Muscle of leg (tissue), 16 donors: ENCODE measurements at places on chromosomes 7 and 10. TPM values are rescaled to one million over a fixed set of nuclear protein-coding genes. Genes with fewer than 3 reads are reported as not detected.

The RNF32 gene
- 0.75 TPM for total RNA-seq

DNA sequence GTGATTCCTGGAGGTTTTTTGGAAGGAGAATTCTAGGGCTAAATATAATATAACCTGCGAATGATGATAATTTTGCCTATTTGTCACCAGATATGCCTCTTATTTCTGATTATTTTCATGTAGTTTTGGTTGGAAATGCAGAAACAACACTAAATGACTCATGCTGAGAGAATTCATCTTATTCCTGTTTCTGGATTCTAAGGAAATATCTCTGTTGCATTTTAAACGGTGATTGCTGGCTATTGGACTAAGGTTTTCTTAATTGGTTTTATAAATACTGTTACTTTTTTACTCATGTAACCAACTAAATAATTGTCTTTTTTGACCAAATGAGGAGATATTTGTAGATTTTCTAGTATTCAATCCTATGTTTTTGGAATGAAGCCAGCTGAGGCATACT, 204.9 kb upstream of the NPSR1 start:
- peak; percentile 1 for DNase-seq
- no peaks in the 10 kb centered on the region for H3K27me3 ChIP-seq
- H3K4me3 ChIP-seq = no peak overlapping the region
- H3K27ac ChIP-seq = no peak overlapping the region
- no peaks in the 10 kb centered on the region for H3K4me1 ChIP-seq

The ZFAND4 gene
- 12.2 TPM for total RNA-seq

The ZNF117 gene
- total RNA-seq = 11.5 TPM

The GIMAP4 gene
- 23.4 TPM for total RNA-seq

DNA sequence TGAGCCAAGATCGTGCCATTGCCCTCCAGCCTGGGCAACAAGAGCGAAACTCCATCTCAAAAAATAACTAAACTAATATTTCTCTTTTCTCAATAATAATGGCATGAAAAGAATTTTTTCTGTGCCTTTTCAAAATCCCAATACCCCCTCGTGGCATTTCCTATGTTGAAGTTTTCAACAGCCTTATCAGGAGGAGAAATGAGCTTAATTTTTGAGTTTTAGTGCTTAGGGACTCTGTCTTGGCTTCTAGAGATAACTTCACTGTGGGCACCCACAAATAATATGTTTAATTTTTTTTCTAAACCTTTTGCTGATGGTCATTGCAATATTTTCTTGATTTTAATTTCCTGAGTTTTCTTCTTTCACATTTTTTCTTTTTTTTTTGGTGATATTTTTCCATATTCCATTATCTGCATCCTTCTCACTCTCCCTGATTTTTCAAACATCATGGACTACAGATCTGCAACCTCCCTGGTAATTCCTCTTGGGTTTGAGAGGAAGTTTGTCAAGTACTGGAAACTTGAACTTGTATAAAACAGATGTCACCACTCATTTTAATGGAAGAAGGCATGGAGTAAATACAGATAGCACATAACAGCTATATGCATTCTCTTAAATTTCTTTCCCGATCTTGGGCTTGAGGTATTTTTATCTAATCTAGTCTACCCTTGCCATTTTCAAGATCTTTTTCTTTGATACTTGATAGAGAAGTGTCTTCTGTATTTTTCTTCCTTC, 84.0 kb downstream of the KAT6B start:
- no peak overlapping the region for H3K27ac ChIP-seq
- H3K4me1 ChIP-seq = peaks cover 8% of the 10 kb centered on the region

GRCh38 chr7:98559958-98560357, 57.1 kb upstream of the NPTX2 start:
- H3K27me3 ChIP-seq = peaks cover 2% of the 10 kb centered on the region
- H3K4me1 ChIP-seq = peaks cover 12% of the 10 kb centered on the region
- no peak overlapping the region for H3K4me3 ChIP-seq
- no peak overlapping the region for H3K27ac ChIP-seq

DNA sequence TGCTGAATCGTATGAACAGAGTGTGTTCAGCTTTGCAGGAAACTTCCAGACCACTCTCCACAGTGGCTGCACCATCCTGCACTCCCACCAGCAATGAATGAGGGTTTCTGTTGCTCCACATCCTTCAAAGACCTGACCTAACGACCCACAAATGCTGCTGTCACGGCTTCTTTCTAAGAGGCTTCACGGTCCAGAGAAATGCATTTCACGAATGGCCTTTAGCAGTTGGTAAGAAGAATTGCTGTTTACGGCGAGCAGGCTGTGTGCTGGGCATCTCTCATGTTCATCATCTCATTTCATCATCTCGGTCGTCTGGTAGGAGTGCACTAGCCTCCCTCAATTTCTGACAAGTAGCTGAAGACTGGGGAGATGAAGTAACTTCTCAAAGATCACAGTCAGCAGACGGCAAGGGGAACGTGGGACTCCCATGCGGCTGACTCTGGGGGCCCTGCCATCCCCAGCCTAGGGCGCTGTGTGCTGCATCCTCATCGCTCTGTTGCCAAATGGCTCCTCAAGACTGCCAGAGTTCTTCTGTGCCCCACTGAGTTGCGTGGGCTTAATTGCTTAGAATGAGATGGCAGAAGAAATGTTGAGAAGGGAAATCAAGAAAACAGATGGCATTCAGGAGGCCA, 72.9 kb downstream of the ADARB2 start:
- H3K36me3 ChIP-seq = no peaks in the 10 kb centered on the region
- H3K4me3 ChIP-seq = no peak overlapping the region
- H3K27me3 ChIP-seq = peaks cover 2% of the 10 kb centered on the region

- no peaks in the 10 kb centered on the region for H3K27me3 ChIP-seq
- no peaks in the 10 kb centered on the region for H3K36me3 ChIP-seq
- DNase-seq = peak; percentile 59
- no peak overlapping the region for H3K4me3 ChIP-seq
Observed at GRCh38 chr7:106717955-106718871, 57.3 kb upstream of the CCDC71L start.

- H3K27ac ChIP-seq = no peak overlapping the region
- no peak overlapping the region for H3K4me3 ChIP-seq
- H3K27me3 ChIP-seq = no peaks in the 10 kb centered on the region
Observed at GRCh38 chr7:43735403-43735801, 6.1 kb upstream of the COA1 start.

- DNase-seq = no peak
- no peak overlapping the region for H3K4me3 ChIP-seq
- H3K36me3 ChIP-seq = no peaks in the 10 kb centered on the region
- H3K27ac ChIP-seq = no peak overlapping the region
- peaks cover 9% of the 10 kb centered on the region for H3K4me1 ChIP-seq
Observed at GRCh38 chr10:111130471-111130870, 53.6 kb downstream of the ADRA2A start.

DNA sequence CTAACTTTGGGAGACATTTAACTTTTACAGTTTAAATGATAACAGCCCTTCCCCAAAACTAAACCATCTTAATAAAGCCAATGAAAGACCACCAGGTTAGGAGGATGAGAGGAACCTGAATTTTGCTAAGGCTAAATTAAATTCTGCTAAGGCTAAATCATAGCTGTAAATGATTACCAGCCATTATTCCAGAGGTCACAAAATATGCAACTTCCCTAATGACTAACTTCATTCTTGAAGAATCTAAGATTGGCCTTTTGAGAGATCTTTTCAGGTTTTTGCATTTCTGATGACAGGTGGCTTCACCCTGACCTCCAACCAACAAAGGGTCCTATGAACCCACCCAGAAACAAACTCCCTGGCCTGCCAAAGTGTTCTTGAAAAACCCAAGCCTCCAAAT, 373.3 kb downstream of the IPMK start:
- no peak overlapping the region for H3K27ac ChIP-seq
- no peaks in the 10 kb centered on the region for H3K4me1 ChIP-seq
- no peaks in the 10 kb centered on the region for H3K27me3 ChIP-seq
- no peaks in the 10 kb centered on the region for H3K36me3 ChIP-seq

DNA sequence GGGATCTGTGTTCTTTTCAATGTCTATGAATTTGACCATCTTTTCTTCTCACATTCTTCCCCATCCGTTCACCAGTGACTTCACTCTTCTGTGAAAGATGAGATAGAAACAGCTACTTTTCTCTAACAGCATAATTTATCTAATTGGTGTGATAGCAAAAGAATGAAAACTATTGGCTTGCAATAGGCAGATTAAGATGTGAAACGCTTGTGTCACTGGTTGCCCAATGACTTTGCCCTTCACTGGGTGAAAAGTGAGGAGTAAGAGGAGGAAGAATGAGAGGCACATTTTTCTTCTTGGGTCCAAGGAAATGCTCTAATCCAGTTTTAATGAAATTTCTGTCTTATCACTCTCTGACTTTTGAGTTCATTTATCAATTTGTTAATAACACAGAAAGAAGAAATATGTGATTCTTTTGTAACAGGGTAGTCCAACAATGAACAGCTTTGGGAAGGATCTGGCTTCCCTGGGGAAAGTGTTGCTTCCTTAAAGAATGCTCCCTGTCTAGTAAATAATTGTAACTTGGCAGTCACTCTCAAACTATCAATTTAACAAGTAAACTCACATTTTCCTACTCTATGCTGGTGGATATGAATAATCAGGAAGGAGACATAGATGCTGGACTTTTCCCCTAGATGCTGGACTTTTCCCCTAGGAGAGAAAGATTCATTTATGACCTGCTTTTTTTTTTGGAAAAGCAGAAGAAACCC, 35.1 kb downstream of the BET1 start:
- H3K27ac ChIP-seq = no peak overlapping the region
- peak; percentile 16 for DNase-seq
- no peak overlapping the region for H3K4me3 ChIP-seq
- no peaks in the 10 kb centered on the region for H3K36me3 ChIP-seq
- no peaks in the 10 kb centered on the region for H3K4me1 ChIP-seq

- H3K4me3 ChIP-seq = no peak overlapping the region
- H3K27me3 ChIP-seq = no peaks in the 10 kb centered on the region
- DNase-seq = peak; percentile 89
- no peaks in the 10 kb centered on the region for H3K36me3 ChIP-seq
Observed at GRCh38 chr10:49144058-49144720, 10.4 kb upstream of the FAM170B start.

DNA sequence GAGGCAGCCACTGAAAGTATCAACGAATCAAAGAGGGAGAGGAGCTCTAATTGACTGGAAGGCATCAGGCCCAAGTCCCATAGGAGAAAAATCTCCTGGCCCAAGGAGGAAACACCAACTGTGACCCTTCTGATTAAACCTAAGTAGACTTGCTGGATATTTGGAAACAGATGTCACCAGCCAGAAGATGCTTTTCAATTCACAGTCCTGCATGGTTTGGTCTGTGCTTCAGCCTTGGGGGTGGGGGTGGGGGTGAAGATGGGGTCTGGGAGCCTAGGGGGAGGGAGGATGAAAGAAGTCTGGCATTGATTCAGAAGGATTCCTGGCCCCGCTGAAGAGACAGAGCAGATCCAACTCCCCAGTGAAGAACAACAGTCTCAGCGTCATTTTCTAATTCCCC, 623.7 kb downstream of the PARD3 start:
- H3K27ac ChIP-seq = no peak overlapping the region
- no peaks in the 10 kb centered on the region for H3K36me3 ChIP-seq
- H3K4me1 ChIP-seq = peaks cover 9% of the 10 kb centered on the region
- H3K27me3 ChIP-seq = no peaks in the 10 kb centered on the region
- no peak overlapping the region for H3K4me3 ChIP-seq

The LIPJ gene
- total RNA-seq = 0.13 TPM

GRCh38 chr7:5223646-5224340, 33.8 kb downstream of the WIPI2 start:
- DNase-seq = no peak
- H3K27ac ChIP-seq = no peak overlapping the region
- H3K4me3 ChIP-seq = no peak overlapping the region
- no peaks in the 10 kb centered on the region for H3K27me3 ChIP-seq
- no peaks in the 10 kb centered on the region for H3K4me1 ChIP-seq

The ATG9B gene
- total RNA-seq = 0.22 TPM

DNA sequence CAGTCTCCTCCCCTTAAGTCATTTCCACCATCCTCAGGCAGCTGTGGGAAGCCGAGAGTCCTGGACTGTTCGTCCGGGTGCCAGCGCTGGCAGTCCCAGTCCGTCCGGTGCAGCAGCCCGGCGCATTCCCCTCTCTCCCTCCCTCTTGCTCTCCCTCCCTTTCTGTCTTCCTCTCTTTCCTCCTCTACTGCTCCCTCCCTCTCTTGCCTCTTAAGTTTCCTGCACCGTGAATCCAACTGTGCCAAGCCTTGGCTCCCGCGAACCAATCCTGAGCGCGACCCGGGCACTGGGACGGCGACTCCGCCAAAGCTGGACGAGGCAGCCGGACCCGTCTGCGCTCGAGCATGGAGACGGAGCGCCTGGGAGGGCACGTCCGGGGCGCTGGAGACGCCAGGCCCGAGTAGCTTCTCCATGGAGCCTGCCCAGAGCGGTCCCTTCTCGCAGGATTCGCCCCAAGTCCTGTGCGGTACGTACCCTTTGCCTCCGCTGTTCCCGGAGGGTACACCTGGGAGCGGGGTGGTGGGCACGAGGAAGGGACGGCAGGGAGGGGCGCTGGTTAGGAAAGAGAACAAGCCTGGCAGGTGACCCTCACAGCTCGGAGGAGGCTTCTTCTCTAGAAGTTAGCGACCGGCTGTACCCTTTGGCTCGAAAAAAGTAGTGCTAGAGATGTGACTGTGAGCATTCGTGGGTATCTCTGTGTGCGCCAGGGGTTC, 1.0 kb downstream of the NXPH1 start:
- no peaks in the 10 kb centered on the region for H3K36me3 ChIP-seq
- H3K4me3 ChIP-seq = no peak overlapping the region
- H3K4me1 ChIP-seq = peaks cover 7% of the 10 kb centered on the region
- DNase-seq = no peak
- peaks cover 58% of the 10 kb centered on the region for H3K27me3 ChIP-seq

DNA sequence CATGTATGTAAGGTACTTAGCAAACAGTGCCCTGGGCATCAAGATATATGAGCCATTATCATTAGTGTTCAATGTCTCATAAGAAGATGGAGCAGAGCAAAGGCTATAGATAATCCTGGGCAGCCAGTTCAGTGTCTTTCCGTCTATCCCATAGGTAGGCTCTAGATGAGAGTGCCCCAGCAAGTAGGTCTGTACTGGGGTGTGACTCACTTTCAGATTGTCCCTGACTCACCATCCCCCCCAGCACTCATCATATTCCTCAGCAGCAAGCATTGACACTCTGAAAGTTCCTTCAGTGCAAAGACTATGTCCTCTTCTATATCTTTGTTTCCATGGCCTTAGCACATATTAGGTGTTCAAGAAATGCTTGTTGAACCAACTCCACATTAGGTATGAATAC, 20.0 kb upstream of the FAM204A start:
- no peaks in the 10 kb centered on the region for H3K36me3 ChIP-seq
- no peak overlapping the region for H3K4me3 ChIP-seq
- H3K27me3 ChIP-seq = no peaks in the 10 kb centered on the region

The AKR1C8 gene
- 0.09 TPM for total RNA-seq

- peak overlapping the region; percentile 29 for H3K4me3 ChIP-seq
- H3K27ac ChIP-seq = peak overlapping the region; percentile 16
- no peaks in the 10 kb centered on the region for H3K4me1 ChIP-seq
- no peaks in the 10 kb centered on the region for H3K36me3 ChIP-seq
Observed at GRCh38 chr7:130941322-130942210, 207.6 kb upstream of the KLF14 start.

- H3K27ac ChIP-seq = no peak overlapping the region
- no peak for DNase-seq
- no peaks in the 10 kb centered on the region for H3K36me3 ChIP-seq
- no peaks in the 10 kb centered on the region for H3K27me3 ChIP-seq
Observed at GRCh38 chr10:10663622-10664021, 354.1 kb upstream of the CELF2 start.

The CPEB3 gene
- total RNA-seq = 2.0 TPM

- no peaks in the 10 kb centered on the region for H3K27me3 ChIP-seq
- no peak overlapping the region for H3K4me3 ChIP-seq
- H3K27ac ChIP-seq = no peak overlapping the region
- no peaks in the 10 kb centered on the region for H3K4me1 ChIP-seq
Observed at GRCh38 chr10:120819366-120819765, 31.8 kb upstream of the WDR11 start.
